ENCODE measurements at places on chromosomes 5 and 9.

- no peak for DNase-seq
Observed at GRCh38 chr5:24491490-24491889, 153.3 kb downstream of the CDH10 start.

DNA sequence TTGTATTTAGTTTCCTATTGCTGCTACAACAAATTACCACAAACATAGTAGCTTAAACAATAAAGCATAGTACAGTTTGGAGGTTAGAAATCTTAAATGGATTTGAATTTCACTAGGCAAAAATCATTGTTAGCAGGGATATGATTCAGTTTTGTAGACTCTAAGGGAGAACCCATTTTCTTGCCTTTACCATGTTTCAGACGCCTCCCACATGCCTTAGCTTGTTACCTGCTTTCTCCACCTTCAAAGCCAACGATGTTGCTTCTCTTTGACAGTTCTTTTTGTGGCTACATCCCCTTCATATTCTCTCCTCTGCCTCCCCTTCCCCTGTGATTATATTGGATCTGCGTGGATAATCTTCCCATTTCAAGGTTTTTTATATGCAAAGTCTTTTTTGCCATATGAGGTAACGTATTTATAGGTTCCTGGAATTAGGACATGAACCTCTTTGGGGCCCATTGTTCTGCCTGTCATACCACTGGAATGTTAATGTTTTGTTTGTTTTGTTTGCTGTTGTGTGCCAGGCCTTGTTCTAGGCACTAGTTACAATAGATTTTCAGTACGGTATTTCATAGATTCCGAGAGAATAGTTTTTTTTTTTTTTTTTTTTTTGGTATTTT, 54.1 kb downstream of the UHRF2 start:
- DNase-seq = peak; percentile 31

- no peak for DNase-seq
Observed at GRCh38 chr9:136949239-136949816, 2.7 kb upstream of the LCN12 start.

- no peak for DNase-seq
Observed at GRCh38 chr5:157487358-157487757, 27.3 kb downstream of the NIPAL4 start.

GRCh38 chr9:74804018-74804385, 83.7 kb downstream of the TRPM6 start:
- DNase-seq = peak; percentile 43

GRCh38 chr5:124755565-124755964, 9.1 kb upstream of the ZNF608 start:
- peak; percentile 59 for DNase-seq

DNA sequence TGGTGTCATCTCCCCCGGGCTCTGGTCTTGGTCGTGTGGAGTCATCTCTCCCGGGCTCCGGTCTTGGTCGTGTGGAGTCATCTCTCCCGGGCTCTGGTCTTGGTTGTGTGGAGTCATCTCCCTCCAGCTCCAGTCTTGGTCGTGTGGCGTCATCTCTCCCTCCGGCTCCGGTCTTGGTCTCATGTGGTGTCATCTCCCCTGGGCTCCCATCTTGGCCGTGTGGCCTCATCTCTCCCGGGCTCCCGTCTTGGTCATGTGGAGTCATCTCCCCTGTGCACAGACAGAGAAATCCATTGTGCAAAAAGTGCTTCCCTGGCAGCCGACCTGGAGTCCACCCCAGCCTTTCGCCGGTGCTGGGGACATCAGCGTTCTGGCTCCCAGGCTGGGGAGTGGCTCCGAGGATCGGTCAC, 91.1 kb upstream of the CACNA1B start:
- no peak for DNase-seq

GRCh38 chr5:170363671-170364070, 25.5 kb downstream of the KCNMB1 start:
- no peak for DNase-seq

DNA sequence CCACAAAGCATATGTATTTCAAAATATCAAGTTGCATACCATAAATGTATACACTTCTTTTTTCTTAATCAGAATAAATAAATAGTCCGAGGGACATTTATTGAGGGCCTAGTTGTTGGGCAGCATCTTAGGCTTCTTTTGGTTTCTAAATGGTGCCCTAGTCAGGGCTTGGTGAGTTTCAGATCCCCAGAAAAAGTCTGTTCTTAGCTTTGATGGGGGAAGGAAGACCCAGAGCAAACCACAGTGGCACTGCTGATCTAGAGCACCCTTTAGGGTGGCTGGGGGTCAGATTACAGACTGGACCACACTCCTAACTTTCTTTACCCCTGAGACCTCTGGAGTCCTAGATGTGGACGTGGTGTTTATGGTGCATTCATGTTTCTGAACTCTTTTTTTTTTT, 97.8 kb downstream of the C9orf152 start:
- no peak for DNase-seq

- no peak for DNase-seq
Observed at GRCh38 chr9:76575761-76576160, 116.8 kb downstream of the GCNT1 start.

- no peak for DNase-seq
Observed at GRCh38 chr5:59738024-59738423, 155.5 kb downstream of the PDE4D start.

DNA sequence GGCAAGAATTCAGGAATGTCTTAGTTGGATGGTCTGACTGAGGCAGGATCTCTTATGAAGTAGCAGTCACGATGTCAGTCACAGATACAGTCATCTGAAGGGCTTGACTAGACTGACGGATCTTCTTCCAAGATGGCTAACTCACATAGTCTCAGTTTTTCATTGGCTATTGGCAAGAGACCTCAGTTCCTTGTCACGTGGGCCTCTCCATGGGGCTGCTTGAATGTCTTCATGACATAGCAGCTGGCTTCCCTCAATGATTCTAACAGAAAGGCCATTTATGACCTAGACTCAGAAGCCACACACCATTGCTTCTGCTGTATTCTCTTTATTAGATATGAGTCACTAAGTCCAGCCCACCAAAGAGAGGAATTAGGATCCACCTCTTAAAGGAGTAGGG, 4.7 kb downstream of the APC start:
- DNase-seq = no peak

GRCh38 chr9:94699715-94700373, 26.7 kb upstream of the AOPEP start:
- DNase-seq = no peak

- DNase-seq = no peak
Observed at GRCh38 chr5:155471027-155471426, 457.5 kb downstream of the KIF4B start.

DNA sequence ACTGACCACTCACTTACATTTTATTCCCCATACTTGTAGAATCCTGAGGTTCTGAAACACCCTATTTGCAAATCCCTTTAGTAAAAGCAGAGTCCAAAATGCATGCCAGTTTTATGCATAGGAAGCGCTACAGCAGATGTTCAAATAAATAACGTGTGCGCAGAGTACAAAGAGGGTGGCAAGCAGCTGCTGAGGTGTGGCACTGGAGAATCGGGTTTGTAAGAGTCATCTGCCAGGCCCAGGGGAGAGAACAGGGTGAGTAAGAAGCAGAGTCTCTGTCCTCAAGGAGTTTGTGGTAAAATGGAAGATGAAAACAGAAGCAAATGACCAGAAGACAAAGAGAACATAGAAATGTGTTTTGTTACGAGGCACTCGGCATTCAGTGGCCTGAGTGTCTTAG, 288.8 kb downstream of the GLIS3 start:
- DNase-seq = no peak

GRCh38 chr9:129258823-129259301, 80.8 kb upstream of the IER5L start:
- DNase-seq = peak; percentile 37

GRCh38 chr5:82862711-82863110, 214.5 kb downstream of the TMEM167A start:
- no peak for DNase-seq

DNA sequence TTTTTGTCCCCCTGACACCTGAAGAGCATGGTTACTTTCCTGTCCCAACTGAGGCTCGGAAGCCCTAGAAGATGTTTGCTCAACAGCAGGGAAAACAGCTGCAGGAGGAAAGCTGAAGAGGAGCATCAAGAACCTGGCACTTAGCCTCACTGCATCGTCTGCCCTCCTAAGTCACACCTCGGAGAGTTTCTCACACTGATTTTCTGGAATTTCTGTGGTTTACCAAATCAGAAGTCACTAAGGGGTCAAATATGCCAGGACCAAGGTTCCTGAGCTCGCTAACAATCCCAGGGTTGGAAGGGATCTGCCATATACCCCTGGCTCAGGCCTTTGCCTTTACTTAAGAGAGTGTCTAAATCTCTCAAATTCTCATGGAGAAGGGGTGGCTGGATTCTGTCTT, 5.3 kb downstream of the IL12B start:
- DNase-seq = no peak

DNA sequence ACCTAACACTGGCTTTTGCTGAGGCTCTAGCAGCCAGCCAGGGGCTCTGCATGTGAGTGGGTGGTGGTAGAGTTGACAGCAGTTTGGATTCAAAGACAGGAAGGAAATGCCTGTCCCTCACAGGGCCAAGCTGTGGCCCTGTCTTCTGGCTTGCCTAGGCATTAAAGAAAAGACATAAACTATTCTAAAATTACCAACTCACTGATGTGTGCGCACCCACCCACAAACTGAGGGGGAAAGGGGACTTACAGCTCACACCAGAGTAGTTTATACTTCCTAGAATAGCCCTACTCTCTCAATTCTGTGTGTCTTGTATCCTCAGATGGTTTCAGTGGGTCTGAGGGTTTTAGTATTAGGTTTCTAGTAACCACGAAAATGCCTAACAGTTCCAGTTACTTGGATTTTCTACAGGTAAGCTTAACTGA, 18.3 kb upstream of the IL13 start:
- DNase-seq = no peak

DNA sequence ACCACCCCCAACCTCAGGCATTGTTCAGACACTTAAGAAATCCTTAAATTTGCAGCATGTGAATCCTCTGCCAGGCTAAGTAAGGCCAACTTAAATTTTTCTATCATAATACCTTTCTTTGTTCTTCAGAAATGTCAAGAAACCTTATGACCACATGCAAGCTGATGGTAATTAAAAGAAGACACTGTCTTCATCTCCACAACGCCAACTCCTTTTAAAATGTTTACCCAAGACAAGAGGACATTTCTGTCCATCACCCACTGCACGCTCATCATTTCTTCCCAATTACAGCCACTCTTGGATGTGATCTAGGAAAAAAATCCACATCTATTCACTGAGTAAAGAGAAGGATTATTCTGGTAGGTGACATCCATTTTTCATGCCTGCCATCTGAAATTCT, 6.1 kb upstream of the IFNK start:
- no peak for DNase-seq

- DNase-seq = no peak
Observed at GRCh38 chr5:132266031-132266835, 8.7 kb downstream of the PDLIM4 start.

DNA sequence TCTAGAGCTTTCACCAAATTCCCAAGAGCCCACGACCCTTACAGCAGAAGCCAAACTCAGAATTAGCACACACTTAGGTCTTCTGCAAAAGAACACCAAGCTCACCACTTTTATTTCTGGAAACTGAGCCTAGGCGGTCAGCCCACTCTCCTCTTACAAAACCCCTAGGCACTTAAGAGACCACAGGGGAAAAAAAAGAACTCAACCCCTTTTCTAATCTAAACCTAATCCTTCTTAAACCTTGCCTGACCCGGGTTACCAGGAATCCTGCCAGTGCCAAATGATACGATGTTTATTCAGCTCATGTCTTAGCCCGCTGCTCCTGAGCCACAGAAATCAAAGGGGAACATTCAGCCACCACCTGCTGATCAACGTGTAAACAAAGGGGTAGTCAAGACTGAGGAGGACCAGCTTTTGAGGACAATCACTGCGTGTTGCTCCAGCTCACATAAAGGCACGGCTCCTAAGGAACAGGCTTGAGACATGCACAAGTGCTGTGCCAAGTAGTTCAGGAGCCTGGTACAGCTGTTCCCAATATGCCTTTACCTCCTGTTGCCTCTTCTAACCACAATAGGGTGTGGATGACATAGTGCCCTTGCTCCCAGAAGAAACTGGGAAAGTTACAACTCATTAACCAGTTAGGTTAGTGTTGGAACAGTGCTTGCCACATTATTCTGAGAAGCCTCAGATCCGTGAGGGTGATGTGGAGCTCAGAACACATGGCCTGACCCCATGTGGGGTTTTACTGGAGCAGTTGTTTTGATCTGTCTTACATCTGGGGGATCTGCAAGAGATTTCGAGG, 49.3 kb downstream of the ZFAND5 start:
- peak; percentile 64 for DNase-seq

GRCh38 chr9:13070612-13071595, 208.6 kb downstream of the MPDZ start:
- no peak for DNase-seq

DNA sequence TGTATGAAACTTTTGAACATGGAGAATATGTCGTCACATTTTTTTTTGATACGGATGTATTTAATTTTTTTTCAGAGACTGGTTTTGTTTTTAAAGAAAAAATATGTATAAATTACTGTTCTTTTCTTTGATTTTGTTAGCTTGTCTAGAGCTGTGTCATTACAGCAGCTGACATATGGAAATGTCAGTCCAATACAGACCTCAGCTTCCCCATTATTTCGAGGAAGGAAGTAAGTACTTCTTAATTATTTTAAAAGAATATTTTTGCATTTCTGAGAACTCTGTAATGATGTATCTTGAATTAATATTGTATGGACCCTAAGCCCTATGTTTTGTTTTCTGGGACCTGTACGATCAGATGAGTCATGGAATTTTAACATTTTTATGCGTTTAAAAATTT, 7.6 kb downstream of the TENT2 start:
- no peak for DNase-seq

DNA sequence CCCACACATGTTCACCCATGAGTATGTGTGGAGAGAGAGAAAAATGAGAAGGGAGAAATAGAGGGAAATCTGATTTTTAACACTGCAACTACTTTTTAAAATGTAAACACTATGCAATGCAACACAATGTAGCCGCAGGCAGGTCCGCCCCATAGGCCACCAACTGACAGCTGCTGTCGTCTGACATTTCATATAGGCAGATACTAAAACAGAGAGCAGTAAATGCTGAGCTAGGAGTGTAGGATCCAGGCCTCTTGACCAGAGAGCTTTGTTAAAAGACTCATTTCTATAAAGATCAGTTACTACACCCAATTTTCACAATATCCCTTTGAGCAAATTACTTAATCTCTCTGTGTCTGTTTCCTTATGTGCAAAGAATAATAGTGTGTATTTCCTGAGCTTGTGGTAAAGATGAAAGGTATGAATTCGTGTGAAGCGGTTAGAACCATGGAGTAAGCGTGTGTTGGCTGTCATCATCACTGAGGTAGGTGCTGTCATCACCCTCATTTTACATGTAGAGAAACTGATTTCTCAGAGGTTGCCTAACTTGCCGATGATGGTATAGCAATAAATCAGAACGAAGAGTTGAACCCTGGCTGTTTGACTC, 55.2 kb upstream of the PDE8B start:
- DNase-seq = no peak

DNA sequence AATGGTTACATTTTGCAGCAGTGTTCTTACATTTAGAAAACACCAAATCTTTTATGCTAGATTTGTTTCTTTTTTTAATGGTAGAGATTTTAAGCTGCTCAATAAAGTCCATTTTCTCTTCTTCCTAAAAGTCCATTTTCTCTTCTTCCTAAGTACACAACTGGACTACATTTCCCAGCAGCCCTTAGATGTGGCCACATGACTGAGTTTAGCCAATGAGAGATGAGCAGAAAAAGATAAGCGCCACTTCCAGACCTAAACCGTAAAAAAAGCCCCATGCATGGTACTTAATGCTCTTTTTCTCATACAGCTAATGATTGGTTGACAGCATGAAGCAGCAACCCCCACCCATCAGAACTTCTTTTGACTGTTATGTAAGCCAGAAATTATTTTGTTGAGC, 206.7 kb downstream of the FAM114A2 start:
- DNase-seq = peak; percentile 58

- peak; percentile 56 for DNase-seq
Observed at GRCh38 chr9:130138171-130138653, 34.0 kb upstream of the NCS1 start.

All from MCF 10A (cell line).